ENCODE measurements at places on chromosomes 6 and 20. TPM values are rescaled to one million over a fixed set of nuclear protein-coding genes. Genes with fewer than 3 reads are reported as not detected.

NOTCH4 gene
- total RNA-seq: 6.9 TPM

GRCh38 chr20:33835615-33836172 lies 24.5 kb downstream of the CHMP4B start:
- DNase-seq: no peak

EYS gene
- 7.5 TPM for total RNA-seq

- no peak for DNase-seq
Observed at GRCh38 chr20:57178582-57179111, 87.8 kb downstream of the BMP7 start.

DNA sequence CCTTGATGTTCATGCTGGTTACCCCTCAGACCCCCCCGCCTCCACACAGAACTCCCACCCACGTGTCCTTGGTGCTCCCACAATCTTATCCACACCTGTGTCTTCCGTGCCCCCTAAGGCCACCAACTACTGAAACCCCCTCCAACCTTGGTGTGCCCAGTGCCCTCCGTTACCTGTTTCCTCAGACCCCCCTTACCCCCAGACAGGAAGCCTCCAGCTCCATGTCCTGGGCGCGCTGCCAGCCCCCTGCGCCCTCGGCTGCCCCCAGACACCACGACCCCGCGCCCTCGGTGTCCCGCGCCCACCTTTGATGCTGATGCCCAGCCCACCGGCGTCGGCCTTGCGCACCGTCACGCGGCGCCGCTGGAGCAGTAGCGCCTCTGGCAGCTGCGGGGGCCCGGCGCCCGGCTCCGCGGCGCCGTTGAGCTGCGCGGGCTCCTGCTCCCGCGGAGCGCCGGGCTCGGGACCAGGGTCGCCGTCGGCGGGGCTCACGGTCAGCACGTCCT lies 504 bp downstream of the SNTA1 start:
- no peak for DNase-seq

DNA sequence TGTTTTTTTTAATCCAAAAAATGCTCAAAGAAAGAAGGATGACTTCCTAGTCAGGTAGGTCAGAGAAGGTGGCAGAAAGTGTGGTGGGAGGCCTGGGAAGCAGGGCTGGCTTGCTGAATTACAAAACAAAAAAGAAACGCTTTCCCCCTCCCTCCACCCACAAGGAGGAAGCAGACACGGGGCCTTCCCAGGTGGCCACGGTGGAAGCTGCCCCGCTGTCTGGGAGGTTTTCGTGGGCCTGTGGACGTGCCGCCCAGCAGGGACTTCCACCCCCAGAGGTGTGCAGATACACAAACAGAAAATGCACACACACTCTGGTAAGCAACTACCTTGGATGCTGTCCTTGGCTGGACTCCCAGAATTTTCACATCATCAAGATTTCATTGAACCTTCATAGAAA lies 198.2 kb upstream of the CDH4 start:
- DNase-seq: no peak

DNA sequence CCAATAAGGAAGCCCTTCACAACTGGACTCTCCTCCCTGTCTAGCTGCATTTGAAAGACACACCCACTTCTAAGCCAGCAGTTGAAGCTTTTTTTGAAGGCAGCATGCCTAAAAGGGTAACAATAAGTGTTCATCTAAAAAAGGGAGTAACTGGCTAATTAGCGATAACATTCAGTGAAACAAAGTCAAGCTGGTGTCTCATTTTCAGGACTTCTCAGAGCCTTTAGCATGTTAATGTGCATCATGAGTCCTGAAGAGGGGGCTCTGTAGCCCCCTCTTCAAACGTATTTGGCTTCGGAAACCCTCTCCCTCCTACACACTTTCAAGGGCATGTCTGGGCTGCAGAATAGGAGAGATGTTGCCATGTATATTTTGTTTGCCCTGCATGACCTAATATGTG lies 28.1 kb downstream of the SLC22A23 start:
- DNase-seq: no peak

- DNase-seq: peak; percentile 54
Observed at GRCh38 chr6:37535759-37536490, 36.2 kb upstream of the CCDC167 start.

All from cerebellum (tissue), 4 donors.